ENCODE measurements at places on chromosomes 1 and 21.
A peak's percentile ranks its signal among the peaks of the same experiment; 100 is the strongest.

DNA sequence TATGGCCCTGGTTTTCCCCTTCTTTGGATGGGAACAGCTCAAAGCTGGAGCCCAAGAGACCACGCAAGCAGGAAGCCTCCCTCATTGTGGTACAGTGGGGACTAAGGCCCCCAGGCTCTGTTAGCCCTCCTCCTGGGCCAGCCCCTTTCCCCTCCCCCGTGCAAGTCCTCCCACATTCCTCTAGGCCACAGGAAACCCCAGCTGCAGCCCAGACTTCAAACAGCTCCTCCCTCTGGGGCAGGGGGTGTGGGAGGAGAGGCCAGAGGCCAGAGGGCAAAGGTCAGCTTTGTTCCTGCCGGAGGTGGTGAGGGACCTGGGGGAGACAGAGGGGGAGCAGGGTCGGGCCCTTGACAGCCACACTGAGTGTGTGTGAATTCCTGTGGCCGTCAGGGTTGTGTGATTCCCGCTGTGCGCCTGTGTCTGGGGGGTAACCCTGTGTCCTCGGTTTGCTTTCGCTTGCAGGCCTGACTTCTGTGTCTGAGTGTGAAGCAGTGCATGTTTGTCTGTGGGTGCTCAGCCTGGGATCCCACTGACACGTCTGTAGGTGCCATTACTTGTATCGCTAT lies 3.4 kb upstream of the AHDC1 start:
- DNase-seq = no peak

GRCh38 chr1:10621906-10622305 lies 147.2 kb downstream of the PEX14 start:
- DNase-seq = no peak

DNA sequence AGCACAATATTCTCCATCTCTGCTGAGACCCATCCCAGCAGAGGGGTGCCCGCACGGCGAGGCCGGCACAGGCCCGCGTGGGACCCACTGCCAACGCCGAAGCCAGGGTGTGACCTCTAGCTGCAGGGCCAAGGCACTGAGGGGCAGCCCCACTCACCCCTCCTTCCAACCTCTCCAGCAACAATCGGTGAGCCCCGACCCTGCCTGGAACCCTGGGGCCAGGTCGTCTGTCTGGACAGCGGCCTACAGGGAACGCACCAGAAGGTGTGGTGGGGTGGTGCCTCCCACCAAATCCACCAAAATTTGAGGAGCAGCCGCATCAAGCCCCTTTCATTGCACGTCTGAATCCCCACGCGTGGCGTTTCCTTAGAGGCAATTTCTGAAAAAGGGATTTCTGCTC lies 63.0 kb upstream of the ADARB1 start:
- DNase-seq = no peak

DNA sequence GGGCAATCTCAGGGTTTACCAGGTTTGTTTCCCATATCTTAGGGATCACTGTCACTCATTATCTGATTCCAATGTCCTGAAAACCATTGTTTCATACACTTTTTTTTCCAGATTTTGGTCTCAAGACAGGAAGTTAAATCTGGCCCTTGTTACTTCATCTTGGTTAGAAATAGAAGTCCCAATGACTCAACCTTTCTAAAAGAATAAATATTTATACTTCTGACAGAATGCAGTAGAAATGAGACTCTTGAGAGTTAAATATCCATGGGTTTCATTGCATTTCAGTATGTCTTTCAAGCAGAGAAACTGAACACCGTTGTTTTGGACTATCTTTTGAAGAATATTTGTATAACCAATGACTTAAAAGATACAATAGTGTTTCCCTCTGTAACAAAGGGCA lies 19.8 kb upstream of the VCAM1 start:
- no peak for DNase-seq

- peak; percentile 57 for DNase-seq
Measured at GRCh38 chr1:204564835-204565234, 48.6 kb downstream of the MDM4 start.

DNA sequence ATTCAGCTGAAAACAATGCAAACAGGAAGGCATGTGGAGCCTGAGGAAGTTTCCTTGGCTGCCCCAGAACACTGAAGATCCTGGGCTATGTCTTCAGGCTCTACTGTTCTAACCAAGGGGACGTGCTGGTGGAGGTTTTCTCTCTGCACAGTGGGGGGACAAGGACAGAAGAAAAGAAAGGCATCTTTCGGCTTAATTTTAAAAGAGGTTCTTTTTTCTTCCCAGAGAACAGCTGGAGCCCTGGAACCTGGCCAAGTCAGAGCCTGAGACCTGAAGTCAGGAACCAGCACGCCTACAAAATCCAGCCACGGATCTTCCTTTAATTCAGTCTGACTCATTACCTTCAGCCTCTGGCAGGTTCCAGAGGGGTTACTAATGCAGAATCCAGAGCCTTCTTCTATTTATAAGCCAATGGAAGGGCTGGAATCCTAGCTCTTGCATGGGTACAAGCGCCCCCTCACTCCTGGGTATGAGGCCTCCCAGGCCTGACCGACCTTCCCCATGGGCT lies 19.8 kb downstream of the CTNNBIP1 start:
- no peak for DNase-seq

GRCh38 chr1:92118826-92119225 lies 38.7 kb downstream of the BTBD8 start:
- no peak for DNase-seq

DNA sequence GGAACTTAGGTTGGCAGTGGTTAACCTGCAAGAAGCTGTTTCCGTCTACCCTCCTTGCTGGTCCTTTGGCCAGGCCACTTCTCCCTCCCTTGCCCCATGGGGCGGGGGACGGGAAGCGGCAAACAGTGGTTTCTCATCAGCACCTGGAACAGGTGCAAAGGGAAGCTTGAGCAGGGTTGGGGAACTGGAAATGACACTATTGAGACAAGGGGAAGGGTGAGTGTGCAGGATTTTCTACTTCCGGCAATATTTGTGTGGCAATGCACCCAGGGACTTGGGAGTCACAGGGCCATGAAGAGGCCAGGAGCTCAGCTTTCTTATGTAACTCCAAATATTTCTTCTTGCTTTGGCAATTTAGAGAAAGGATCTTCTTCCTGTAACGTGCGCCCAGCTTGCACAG lies 29.0 kb upstream of the SARS1 start:
- DNase-seq = no peak

- no peak for DNase-seq
Measured at GRCh38 chr21:32878661-32879060, 107.1 kb upstream of the PAXBP1 start.

Data from stimulated activated naive CD8-positive, alpha-beta T cell treated with anti-CD3 and anti-CD28 coated beads, Interleukin-15, amount 100 ng/mL, for 72 hours (primary cell).